Large intestine (tissue), 12 donors: ENCODE measurements at places on chromosomes 4 and X. TPM values are rescaled to one million over a fixed set of nuclear protein-coding genes. Genes with fewer than 3 reads are reported as not detected.
A peak's percentile ranks its signal among the peaks of the same experiment; 100 is the strongest.

Gene EREG
- polyA plus RNA-seq = 6.8 TPM

Gene PPARGC1A
- polyA plus RNA-seq = 3.2 TPM

Gene ADGRG2
- polyA plus RNA-seq = 1.4 TPM

Gene SPANXN1
- polyA plus RNA-seq = 0.06 TPM

Gene IL2RG
- 118 TPM for polyA plus RNA-seq

Gene CSAG2
- polyA plus RNA-seq = not detected

DNA sequence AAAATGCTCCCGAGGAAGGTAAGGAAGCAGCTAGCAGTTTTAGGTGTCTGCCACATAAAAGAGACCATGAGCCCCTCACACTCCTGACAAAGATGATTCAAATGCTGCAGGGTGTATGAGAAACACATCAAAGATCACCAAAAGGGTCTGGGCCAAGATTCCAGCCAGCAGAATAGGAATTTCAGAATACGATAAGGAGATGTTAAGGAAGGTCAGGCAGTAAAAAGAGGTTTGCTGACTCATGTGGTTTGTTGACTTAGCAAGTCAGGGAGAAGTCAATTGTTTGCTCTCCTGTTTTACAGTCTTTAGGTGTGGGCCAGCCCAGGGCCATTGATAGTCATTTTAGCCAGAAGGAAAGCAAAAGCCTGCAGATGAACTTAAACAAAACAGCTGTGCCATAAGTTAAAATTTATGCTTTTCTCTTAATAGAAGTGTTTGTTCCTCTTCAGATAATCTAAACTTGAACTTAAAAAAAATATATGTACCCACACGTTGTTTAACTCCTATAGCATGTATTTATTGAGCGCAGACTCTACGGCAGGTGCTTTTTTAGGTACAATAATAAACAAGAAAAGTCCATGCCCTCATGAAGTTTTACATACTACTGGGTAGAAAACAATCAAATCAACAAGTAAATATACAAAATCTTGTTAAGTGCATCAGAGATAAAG lies 115.6 kb downstream of the CAMK2D start:
- H3K4me1 ChIP-seq = peaks cover 31% of the 10 kb centered on the region
- peak; percentile 91 for DNase-seq
- no peaks in the 10 kb centered on the region for H3K27me3 ChIP-seq
- peak overlapping the region; percentile 72 for H3K27ac ChIP-seq
- H3K36me3 ChIP-seq = no peaks in the 10 kb centered on the region

GRCh38 chr4:182729516-182729915 lies 187.7 kb downstream of the DCTD start:
- H3K4me3 ChIP-seq = no peak overlapping the region
- no peaks in the 10 kb centered on the region for H3K27me3 ChIP-seq
- H3K4me1 ChIP-seq = no peaks in the 10 kb centered on the region
- H3K36me3 ChIP-seq = no peaks in the 10 kb centered on the region
- H3K27ac ChIP-seq = no peak overlapping the region
